ENCODE measurements at places on chromosomes 5 and 9. TPM values are rescaled to one million over a fixed set of nuclear protein-coding genes. Genes with fewer than 3 reads are reported as not detected.

Gene PPP2R2B
- total RNA-seq: 1.8 TPM

Gene FAM114A2
- 22.7 TPM for total RNA-seq

Gene IL9
- total RNA-seq: not detected

Gene PDE6A
- total RNA-seq: not detected

Gene GPR151
- not detected for total RNA-seq

Gene SLC35D2
- 11.0 TPM for total RNA-seq

Gene FCN2
- total RNA-seq: not detected
